ENCODE measurements at places on chromosomes 2 and 18.

GRCh38 chr18:76691800-76692199 is 130.6 kb upstream of the ZNF236 start:
- no peak for DNase-seq

DNA sequence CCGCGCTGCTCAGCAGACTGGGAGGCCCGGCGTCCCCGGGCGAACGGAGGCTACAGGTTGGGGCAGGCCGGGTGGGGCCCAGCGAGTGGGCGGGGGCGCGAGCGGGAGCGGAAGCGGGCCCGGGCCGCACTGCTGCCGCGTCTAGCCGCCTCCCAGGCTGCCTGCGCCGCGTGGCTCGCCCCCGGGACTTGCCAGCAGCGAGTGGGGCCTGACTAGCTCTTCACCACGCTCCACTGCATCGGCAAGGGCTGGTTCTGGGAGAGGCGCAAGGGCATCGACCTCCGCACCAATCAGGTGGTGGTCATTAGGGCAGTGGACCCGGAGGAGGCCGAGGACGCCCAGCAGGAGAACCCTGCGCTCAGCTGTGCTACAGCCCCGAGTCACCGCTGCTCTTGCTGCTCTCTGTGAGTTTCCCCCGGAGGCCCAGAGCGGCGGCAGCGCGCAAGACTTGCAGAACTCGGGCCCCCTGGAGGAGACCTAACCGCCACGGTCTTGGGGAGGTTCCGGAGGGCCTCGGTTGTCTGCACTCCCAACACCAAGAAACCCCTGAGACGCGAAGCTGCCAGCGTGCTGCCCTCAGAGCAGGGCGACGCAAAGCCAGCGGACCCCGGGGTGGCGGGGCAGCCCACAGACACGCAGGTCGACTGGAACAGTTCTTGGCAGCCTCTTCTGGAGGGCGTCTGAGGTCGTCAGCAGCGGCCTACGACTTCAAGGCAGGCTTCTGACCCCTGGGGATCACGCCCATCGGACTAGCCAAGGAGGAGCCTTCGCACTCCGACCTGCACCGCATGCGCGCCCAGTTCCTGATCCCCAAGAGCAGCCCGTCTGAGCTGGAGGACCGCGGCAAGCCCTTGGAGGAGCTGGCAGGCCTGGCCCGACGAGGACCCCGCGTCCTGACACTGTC is 27.2 kb upstream of the PTPN2 start:
- DNase-seq, result no peak

DNA sequence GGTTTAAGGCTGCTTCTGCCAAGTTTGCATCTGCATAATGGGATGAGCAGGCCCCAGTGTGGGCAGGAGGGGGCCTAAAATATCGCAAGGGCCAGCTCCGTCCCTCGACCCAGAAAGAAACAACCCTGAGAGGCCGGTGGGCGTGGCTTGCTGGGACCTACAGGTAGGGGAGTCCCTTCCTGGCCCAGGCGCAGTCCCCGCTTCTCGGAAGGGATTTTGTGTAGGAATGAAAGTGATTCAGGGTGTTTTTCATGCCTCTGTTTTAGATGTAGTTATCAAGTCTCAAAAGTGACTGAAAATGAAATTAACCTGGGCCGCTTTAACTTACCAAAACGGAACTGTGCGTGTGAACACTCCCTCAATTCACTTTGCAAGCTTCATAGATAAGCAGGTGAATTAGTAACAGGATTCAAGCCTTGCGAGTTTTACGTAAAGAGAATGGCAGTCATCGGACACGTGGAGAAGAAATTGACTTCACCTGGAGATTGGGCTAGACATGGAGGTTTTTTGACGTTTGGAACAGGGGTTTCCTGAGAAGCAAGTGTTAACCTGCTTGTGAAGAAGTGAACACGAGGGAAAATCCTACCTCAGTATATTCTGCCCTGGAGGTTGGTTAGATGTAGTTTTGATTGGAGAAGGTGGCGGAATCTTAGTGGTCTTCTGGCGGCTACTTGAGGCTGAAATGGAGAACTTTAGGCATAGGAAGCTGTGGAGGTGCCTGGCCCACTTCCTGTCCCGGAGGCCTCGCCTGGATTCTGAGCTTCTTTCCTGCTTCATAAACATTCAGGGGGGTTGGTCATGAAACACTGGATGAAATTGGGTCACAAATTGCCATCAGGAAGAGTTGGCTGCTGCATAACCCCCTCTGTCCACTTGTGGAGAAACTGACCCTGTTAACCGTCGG is 1.7 kb downstream of the NCK2 start:
- peak; percentile 24 for DNase-seq

DNA sequence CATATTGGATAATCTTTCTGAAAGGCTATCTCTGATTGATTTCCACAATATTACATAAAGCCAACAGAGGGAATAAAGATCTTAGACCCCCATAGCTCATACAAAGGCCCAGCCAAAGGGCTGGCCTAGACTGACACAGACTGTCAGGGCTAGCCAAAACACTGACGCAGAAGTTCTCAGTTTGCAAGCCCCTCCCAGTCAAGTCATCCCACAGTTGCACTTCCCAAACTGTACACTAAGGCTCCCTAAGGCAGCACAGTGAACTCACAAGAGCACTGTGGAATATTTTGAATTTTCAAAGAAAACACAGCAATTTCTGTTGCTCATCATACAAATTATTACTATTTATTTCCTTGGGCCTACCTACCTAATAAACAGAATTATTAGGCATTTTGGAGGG is 244.9 kb downstream of the SP3 start:
- DNase-seq, result no peak

DNA sequence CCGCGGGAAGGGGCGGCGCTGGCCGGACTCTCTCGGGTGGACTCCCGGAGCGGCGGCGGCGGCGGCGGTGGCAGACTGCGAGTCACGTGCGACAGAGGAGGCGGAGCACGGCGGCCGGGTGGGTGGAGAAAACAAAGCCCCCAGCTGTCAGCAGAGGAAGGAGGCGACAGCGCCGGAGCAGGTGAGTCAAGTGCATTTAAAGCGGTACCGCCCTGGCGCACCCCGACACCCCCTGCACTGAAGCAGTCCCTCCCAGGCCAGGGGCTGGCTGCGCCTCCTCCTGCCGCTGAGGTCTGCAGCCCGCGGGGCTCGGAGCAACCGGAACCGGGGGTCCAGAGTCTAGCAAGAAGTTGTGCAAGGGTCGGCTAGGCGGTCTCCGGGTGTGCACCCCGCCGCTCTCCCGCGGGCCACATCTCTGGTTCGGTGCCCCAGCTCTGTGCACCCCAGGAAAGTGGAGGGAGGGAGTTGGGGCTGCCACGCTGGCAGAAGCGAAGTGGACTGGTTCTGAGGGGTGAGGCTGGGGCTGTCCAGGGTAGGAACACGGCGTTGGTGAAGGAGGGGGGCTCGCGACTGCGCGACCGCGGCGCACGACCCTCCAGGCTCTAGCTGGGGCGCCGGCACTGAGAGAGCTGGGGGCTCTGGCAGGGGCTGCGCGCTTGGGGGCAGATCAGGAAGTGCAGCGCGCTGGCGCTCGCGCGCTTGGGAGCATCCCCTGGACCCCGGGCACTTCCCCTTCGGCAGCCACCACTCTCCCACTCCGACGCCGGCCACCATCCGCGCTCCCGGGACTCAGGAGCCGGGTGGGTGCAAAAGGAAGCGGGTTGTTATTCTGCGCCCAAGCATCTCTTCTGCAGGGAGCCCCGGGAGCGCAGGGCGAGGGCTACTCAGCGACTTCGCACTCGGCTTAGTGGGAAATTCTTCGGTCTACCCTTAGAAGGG is 64.0 kb upstream of the MAPRE2 start:
- DNase-seq, result peak; percentile 89

DNA sequence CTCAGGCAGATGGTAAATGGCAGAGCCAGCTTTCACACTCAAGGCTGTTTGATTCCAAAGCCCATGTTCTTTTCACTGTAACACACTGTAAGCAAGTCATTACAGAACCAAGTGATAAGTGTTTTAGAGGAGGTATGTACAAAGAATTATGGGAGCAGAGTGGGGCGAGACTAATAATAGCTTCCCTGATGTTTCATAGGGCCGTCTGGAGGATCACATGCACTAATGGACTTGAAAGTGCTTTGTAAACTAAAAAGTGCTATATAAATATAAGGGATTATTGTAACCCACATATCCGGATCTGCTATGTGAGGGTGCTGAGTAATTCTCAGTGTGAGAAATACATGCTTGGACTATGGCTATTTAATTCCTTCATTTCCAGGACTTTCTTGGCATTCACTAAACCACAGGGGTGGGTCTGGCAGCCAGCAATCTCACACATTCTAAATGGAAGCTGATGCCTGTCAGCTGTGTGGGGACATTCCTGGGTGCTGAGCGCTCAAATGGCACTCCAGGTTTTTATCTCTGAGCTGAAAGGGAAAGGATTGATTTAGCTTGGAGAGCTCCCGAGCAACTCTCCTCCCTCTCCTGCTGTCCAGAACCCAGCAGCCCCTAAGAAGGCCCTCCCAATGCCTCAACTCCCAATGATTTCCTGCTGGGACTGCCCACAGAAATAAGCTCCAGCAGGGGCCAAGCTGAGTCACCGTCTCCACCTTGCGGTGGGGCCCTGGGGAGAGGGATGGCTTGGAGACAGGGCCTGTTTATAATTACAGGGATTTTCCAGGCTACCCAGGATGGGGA is 222.8 kb downstream of the SOX11 start:
- DNase-seq, result no peak

GRCh38 chr18:79935098-79935480 is 16.4 kb downstream of the SLC66A2 start:
- no peak for DNase-seq

GRCh38 chr2:20122864-20123263 is 71.4 kb upstream of the LAPTM4A start:
- no peak for DNase-seq

DNA sequence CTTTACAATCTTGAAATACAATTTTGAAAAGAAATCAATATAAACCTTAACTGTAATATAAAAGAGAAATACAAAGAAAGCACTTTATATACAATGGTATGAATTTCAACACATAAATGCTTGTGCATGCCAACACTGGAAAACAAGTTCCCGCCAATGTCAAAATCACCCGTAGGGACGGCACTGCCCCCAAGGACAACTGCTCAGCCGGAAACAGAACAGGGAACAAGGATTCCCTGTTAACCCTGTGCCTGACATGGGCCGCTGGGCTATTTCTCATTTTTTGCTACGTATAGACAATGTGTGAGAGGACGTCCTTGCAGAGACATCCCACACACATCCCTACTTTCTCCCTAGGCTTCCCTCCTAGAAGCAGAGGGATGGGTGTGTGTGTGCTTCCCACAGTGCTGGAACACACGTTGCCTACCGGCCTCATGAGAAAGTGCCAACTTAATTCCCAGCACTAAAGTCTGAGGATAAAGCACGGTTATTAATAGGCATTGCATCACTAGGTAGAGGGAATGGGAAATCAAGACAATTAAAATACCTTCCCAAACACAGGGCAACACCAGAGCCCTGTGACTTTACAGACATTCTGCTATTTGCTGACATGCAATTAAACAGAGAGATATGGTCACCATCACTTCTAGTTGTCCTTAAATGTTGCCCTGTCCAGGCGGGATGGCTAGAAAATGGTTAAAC is 14.4 kb downstream of the AFG3L2 start:
- no peak for DNase-seq

GRCh38 chr2:199278099-199278498 is 179.6 kb downstream of the SATB2 start:
- DNase-seq, result no peak

GRCh38 chr2:220590476-220590875 is 963.0 kb downstream of the SLC4A3 start:
- DNase-seq, result no peak

DNA sequence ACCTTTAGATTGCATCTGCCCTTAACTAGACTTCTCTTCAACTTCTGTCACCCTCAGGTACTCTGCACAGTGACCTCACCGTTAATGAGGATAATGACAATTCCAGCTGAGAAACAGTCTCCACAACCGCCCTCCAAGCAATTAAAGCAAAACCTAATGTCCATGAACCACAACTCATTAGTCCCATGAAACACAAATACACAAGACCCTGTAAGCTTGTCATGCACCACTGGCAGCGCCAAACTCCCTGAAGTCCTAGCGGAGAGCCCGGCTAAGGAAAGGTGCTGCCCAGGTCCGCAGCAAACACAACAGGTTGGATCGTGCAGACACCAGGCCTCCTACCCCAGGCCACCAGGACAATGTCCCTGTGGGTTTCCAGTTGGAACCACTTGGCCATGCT is 7.4 kb downstream of the SMAD7 start:
- no peak for DNase-seq

DNA sequence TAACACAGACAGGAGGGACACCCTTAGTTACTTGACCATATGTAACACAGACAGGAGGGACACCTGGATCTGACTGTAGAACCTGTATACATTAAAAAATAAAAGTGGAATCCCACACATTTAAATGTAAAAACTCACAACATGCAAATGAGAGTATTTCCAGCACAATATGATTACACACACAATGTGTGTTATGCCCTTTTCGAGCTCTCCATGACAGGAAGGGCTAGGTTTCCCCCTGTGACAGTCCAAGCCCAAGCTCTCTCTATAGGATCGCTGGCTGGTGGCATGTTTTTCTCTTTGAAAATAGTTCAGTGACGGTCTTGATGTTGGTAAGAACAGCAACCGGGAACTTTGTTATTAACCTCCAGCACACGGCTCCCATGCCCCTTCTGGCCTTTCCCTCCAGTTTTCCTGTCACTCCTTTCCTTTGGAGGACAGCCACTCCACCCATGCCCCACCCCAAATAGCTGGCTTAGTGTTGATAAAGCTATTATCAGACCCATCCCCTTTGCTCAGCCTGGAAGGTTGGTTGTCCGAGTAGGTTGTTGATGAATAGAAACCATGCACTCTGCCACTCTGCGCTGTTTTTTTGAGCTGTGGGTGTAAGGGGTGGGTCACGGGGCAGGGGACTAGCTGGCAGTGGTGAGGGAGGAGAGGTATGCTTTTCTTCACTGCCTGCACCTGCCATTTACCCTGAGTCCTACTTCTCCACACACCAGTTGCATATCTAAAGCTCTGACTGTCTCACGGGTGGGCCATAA is 2.7 kb downstream of the RASGRP3 start:
- DNase-seq, result no peak

DNA sequence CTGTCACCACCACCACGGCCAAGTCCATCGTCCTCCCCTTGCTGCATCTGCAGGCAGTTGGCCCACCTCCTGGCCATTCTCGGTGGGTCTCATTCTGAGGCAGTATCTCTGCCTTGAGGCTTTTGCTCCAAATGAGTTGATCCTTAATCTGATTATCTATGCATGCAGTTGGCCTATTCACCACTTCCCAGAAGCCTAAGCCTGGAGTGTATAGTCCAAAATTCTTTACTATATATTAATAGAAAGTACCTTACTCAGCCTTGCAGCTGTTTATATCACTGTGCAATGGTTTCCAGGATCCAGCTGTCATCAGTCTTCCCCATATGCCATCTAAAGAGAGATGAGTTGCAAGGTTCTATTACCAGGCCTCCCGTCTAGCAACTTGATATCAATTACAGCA is 292.4 kb downstream of the SS18 start:
- DNase-seq, result no peak

DNA sequence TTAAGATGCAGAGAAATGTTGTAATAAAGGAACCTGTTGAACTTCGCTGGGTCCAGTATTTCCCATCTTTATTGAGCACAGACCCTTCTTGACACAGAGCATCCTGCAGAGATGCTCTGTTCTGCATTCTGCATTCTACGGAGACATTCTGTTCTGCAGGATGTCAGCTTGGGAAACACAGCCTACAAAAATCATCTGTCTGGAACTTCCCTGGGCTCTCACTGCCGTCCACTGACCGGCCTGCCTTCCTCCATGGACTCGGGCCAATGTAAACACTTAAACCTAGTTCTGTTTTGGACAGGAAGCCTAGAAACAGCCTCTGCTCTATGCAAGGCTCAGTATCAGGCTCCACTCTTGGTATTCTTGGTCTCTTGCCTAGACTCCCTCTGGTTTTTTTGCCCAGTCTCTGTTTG is 90.0 kb upstream of the PPP1CB start:
- DNase-seq, result no peak

GRCh38 chr18:31409276-31409675 is 32.7 kb downstream of the DSG4 start:
- DNase-seq, result no peak

GRCh38 chr2:161484061-161484460 is 68.0 kb downstream of the TBR1 start:
- DNase-seq, result no peak
